NCI-H446 (cell line): ENCODE measurements at places on chromosomes 1 and 21.

GRCh38 chr1:163427279-163427678 lies 105.5 kb downstream of the NUF2 start:
- no peak for DNase-seq

DNA sequence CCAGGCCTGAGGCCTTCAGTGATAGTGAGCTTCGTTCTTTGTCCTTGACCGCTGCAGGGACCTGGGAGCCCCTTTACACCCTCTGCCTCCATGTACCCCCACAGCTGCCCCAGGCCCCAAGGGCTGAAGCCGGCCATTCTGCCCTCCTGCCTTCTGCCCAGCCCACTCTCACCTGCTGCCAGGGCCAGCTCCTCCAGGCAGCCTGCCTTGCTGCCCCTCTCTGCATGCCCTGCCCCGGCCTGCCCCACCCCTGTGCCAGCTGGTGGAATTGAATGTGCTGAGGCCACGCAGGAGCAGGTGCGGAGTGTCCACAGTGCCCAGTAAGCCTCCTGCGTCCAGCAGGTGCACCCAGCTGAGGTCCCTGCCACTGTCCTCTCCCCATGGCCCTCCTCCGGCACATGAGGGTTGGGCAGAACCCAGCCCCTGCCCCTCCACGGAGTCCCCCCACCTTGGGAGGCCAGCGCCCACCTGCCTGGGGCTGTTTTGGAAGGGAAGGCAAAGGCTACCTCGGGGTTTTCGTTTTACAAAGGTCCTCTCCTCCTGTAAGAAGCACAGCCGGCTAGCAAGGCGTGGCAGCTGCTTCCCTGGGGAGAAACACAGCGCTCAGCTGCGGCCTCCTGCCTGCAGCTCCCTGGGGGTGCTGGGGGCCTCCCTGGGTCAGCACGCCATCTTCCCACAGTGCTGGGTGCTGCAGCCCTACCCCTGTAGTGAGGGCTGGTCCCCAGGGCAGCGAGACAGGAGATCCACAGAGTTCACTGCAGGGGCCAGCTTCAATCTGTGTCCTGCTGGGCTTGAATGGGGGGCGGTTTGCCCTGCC lies 21.0 kb downstream of the MMEL1 start:
- DNase-seq: no peak

GRCh38 chr1:108077991-108078390 lies 113.0 kb upstream of the VAV3 start:
- DNase-seq: no peak

DNA sequence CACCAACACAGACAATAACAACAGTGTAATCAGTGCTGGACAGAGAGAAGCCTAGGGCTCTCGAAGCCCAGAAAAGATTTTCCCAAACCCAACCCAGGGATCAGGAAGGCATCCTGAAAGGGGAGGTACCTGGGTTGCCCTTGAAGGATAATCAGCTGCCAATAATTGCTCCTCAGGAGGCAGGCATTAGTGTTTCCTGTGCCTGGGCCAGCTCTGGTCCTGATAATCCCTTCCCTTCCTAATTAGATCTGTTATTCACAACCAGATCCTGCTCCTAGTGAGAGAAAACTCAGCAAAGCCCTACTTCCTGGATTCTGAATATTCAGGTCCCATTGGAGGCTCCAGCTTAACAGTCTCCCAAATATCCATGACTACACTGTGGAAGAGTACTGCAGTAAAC lies 117.4 kb downstream of the DMRTA2 start:
- DNase-seq: no peak

- no peak for DNase-seq
Observed at GRCh38 chr1:224407571-224408293, 26.9 kb downstream of the WDR26 start.

- DNase-seq: peak; percentile 53
Observed at GRCh38 chr1:46183079-46183847, 7.0 kb upstream of the P3R3URF start.

DNA sequence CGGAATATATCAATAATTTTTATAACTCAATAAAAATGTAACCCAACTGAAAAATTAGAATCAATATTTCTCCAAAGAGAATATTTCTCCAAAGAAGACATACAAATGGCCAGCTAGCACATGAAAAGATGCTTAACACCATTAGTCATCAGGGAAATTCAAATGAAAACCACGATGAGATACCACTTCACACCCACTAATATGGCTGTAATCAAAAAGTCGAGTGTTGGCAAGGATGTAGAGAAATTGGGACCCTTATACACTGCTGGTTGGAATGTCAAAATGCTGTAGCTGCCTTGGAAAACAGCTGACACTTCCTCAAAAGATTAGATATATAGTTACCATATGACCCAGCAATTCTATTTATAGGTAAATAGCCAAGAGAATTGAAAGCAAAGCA lies 133.0 kb downstream of the GPR52 start:
- DNase-seq: no peak

DNA sequence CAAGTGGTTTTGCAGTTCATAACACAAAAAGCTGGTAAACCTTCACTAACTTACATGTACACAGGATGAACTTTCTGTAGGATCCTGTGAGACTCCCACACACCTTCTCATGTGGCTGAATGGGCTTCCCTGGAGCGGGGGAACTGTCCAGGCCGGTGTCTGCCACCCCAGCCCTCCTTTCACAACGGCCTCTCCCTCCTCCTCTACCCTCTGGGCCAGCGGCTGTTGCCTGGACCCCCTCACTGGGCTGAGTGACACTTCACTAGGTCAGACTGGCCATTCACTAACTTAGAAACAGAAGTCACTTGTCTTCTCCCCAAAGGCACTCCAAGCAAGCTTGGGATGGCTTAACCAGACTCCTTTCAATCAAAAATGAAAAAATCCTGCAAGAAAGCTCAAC lies 16.1 kb downstream of the SSU72 start:
- DNase-seq: no peak

- DNase-seq: no peak
Observed at GRCh38 chr21:46555678-46556077, 49.2 kb downstream of the S100B start.

DNA sequence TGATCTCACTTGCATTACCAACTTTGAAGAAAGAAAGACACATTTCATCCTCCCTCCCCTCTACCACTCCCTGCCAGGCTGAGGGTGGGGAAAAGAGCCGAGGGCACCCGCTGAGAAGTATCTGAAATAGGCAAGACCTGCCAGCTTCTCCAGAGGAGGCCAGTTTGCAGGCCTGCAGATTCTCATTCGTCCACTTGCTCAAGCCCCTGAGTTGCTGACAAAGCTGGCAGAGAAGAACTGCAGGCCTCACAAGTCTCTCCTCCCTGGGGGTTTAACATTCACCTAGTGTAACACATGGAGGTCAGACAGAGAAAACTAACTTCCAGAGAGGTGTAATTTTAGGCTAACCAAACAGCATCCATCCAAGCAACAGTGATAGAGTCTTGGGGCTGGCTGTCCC lies 376.4 kb downstream of the HHAT start:
- no peak for DNase-seq

GRCh38 chr1:38898653-38899230 lies 17.4 kb upstream of the GJA9 start:
- no peak for DNase-seq

- DNase-seq: no peak
Observed at GRCh38 chr1:185358957-185359356, 41.9 kb upstream of the IVNS1ABP start.

DNA sequence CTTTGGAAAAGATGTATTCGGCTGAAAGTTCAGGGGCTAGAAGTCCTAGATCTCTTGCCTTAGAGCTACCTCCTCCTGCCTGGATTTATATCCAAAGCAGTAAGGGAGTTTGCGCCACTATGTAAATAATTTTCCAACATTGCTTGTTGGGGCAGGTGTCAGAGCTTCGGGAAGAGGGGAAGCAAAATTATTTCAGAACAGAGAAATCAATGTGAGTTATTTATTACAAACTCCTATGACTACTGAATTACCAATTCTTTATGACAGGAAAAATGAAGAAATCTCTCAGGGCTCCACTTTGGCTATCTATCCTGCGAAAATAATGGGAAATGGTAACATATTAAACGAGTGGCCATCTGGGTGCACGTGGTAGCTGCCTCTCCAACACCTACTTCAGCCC lies at the start of gene CRP:
TSS of gene CRP (minus strand) at position 61 of the 400 bp plus-strand sequence. CDS start 104 bp downstream, outside the sequence.
- no peak for DNase-seq

DNA sequence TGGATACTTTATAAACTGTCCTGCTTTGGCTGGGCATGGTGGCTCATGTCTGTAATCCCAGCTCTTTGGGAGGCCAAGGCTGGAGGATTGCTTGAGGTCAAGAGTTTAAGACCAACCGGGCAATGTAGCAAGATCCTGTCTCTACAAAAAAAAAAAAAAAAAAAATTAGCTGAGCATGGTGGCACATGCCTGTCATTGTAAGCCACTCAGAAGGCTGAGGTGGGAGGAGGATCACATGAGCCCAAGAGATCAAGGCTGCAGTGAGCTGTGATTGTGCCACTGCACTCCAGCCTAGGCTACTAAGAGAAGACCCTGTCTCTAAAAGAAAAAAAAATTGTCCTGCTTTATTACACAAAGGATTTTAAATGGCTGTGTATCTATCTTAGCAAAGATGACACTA lies 95.2 kb downstream of the LBR start:
- DNase-seq: no peak

GRCh38 chr1:59137276-59137615 lies 159.6 kb upstream of the FGGY start:
- no peak for DNase-seq

GRCh38 chr1:1125945-1126344 lies 10.1 kb upstream of the C1orf159 start:
- no peak for DNase-seq

DNA sequence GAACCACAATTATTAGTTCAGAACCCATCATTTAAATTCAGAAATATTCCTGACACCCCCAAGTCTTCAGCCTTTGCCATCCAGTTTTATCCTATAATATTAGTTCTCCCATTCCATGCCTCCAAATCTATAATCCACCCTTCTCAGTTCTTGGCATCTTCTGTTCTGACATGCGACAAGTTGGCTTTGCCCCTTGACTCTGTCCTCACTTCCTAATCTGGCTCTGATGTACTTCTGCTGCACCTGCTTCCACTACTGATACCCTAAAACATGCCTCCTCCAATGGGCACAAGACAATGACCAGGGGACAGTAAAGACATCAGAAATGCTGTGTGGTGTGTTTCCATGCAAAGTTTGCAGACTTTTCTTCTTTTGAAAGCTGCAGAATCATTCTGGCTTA lies 17.1 kb upstream of the FBXO28 start:
- no peak for DNase-seq

- DNase-seq: no peak
Observed at GRCh38 chr1:90504509-90504908, 212.6 kb downstream of the BARHL2 start.

DNA sequence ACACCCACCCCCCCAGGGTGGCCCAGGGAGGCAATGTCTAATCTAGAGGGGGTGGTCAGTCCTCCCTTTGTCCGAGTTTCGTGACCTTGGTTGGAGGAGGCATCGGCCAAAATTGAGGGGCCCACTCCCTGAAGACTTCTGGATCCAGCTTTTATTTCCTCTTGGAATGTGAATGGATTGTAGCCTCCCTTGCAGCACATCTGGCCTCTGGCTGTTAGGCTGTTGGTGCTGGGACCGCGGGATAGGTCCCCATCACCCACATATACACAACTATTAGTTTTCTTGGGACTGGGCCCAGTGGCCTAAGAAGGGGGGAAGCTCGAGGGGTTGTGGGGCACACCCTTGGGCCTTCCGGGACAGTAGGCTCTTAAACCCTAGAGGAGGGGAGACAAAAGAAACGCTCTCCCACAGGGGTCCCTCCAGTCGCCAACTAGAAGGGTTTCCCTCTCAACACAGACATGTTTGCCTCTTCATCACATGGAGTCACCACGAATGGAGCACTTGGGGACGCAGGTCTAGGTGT lies 2.5 kb downstream of the LHX4 start:
- DNase-seq: no peak

GRCh38 chr1:95236784-95237575 lies 3.0 kb downstream of the RWDD3 start:
- DNase-seq: no peak

GRCh38 chr1:17606826-17607440 lies 67.4 kb downstream of the ARHGEF10L start:
- DNase-seq: peak; percentile 64

GRCh38 chr1:61434276-61434675 lies 290.7 kb downstream of the TM2D1 start:
- DNase-seq: no peak

- peak; percentile 49 for DNase-seq
Observed at GRCh38 chr1:48061162-48062136, 64.3 kb upstream of the TRABD2B start.

DNA sequence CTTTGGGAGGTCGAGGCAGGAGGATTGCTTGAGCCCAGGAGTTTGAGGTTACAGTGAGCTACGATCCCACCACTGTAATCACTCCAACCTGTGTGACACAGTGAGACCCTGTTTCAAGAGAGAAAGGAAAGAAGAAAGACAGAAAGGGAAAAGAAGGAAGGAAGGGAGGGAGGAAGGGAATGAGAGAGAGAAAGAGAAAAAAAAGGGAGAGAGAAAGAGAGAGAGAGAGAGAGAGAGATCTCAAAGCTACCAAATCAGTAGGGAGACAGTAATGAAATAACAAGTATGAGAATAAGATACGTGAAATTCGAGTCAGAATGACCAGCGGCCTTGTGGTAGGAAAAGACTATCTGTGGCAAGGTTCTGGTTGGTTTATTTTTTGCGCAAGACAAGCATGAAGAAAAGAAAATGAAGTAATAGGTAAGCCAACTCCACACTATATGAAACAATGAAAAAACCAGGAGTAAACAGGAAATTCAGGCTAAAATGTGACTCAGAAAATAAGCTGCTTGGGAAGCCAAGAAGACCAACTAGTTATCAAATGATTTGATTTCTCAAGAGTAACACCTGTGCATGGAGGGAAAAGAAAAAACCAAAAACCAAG lies 8.9 kb downstream of the MTF1 start:
- DNase-seq: no peak

- peak; percentile 53 for DNase-seq
Observed at GRCh38 chr1:93051961-93052360, 27.1 kb upstream of the MTF2 start.

DNA sequence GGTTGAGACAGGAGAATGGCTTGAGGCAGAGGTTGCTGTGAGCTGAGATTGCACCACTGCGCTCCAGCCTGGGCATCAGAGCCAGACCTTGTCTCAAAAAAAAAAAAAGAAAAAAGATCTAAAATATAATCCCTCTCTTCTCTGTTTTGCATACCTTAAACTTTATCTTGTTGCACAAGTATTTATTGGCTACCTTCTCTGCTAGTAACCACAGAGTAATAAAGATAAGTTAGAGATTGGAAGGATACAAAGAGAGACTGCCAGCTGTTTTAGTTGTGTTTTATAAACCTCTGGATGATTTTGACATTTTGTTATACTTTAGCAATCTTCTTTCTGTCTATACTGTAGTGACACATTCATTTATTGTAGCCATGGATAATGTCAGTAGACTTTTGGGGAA lies 27.7 kb downstream of the AGO3 start:
- no peak for DNase-seq

- DNase-seq: no peak
Observed at GRCh38 chr1:220038640-220039039, 7.7 kb downstream of the EPRS1 start.

DNA sequence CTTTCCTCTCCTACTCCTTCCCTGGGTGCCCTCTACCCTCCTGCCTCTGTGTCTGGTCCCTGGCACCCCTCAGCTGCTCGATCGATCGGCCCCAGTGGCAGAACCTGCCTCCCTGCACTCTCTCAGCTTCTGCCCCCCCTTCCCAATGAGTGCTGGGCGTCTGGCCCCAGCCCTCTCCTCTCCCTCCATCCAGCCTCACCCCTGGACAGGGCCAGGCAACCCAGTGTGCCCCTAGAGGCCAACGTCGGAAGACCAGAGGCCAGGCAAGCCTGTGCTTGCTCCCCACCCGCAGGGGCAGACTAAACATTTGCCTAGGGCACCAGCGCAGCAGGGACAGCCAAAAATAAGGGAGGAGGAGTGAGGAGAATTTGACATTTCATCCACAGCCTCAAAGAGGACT lies 43.5 kb downstream of the LGR6 start:
- DNase-seq: no peak
